ENCODE measurements at places on chromosomes 1 and 21. TPM values are rescaled to one million over a fixed set of nuclear protein-coding genes. Genes with fewer than 3 reads are reported as not detected.

The TMEM269 gene
- 0.07 TPM for total RNA-seq

DNA sequence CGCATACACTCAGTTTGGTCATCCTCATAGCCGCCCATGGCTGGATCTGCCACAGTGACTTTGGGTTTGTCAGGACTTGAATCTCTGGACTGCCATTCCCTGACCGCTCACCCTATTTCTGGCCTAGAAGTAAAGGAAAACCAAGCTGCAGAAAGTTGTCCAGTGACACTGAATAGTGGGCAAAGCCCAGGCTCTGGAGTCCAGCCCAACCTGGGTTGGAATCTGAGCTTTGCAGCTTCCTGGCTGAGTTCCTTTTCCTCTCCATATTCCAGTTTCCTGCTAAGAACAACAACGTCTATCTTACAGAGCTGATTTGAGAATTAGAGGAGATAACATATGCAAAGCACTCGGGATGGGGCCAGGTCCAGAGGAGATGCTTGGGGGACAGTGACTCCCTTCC is 15.6 kb upstream of the EIF4G3 start:
- no peak for DNase-seq

- no peak for DNase-seq
Observed at GRCh38 chr21:18608226-18608625, 204.6 kb upstream of the TMPRSS15 start.

GRCh38 chr1:37813529-37814145 is 5.6 kb upstream of the YRDC start:
- no peak for DNase-seq

GRCh38 chr1:230957580-230957989 is 21.1 kb downstream of the TTC13 start:
- no peak for DNase-seq

DNA sequence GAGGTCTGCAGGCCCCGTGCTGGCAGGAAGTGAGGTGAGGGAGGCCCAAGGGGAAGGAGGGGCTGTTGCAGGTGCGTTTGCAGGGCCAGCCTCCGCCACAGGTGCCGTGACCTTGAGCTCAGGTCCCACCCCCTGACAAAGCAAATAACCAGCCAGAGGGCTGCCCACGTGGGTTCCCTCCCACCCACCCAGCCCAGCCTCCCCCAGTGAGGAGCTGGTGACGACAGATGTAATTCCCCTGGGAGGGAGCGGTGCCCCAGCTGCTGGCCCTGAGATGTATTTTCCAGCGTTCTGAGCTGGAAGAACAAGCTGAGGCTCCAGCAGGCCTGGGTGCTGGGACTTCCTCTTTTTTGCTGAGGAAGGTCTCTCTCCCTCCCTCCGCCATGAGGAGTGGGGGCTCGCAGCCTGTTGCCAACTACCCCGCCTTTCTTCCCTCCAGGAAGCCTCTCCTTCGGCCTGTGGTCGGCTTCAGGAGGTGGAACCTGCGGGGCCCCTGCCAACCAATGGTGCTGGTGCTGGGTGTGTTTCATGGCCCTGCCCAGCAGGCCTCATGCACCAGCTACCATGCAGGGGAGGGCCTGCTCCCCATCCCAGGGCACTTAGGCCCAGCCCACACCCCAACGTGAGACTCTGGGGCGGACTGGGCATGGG is 153.2 kb downstream of the PRDM16 start:
- DNase-seq, result no peak

GRCh38 chr1:156717351-156717750 is 10.9 kb upstream of the METTL25B start:
- no peak for DNase-seq

All from astrocyte (in vitro differentiated cells and primary cell).